Anterior cingulate cortex (tissue), 58 donors: ENCODE measurements at places on chromosomes 1 and 21.

DNA sequence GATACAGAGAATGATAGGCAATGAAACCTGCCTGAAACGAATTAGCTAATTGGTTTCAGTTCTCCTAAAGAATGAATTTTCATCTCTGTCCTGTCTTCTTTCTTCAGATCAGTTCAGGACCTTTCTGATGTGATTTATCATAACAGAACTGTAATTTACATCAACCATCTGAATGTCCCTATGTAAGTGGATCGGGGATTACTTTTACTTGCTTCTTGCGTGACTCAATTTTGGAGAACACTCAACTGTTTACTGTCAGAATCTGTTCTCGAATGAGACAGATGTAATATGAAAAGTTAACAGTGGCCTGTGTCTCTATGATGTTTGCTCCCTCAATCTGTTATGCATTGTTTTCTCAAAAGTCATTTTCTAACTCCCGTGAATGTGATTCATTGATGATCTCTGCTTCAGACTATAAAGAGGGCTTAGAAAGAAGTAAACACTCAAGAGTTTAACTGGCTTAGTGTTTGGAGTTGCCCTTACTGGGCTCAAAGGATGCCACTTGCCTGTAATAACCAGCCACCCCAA lies 111.0 kb downstream of the GABPA start:
- no peak for DNase-seq

DNA sequence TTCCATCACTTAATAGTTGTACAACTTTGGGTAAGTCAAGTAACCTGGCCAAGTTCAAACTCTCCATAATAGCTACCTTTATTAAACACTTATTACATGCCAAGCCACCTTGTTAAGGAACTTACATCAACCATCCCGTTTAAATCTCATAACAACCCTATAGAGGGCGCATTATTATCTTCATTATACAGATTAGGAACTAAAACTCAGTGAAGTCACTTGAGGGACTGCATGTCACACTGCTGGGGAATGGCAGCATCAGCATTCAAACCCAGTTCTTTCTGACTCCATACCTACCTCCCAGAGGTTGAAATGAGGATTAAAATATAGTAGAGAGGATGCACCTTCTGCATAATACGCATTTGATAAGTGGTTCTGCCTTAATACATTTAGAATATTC lies 47.1 kb upstream of the PLA2G2C start:
- no peak for DNase-seq

DNA sequence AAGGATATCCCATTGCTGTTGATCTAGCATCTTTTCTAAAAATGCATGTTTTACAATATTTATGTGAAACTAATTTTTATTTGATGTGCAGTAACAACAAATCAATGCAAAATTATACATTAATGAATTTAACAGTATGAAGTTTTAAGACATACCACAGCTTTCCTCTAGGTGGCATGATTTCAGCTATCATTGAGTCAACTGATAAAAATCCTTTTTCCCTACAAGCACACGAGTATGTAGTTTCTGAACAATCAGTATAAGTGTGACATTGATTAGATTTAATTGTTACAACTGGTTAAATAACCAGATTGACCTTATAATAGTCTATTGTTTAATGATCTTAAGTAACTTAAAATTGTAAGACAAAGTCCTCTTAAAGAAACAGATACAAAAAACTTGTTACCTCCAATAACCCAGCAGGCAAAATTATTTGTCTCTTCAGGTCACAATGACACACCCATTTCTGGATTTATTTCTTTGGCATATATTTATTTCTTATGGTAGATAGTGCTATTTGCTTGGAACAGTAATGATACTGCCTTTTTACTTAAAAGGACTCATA lies 5.8 kb upstream of the TGFB2 start:
- no peak for DNase-seq

- DNase-seq: no peak
These were observed 134.7 kb upstream of the VANGL1 start for GRCh38 chr1:115506924-115507589.

DNA sequence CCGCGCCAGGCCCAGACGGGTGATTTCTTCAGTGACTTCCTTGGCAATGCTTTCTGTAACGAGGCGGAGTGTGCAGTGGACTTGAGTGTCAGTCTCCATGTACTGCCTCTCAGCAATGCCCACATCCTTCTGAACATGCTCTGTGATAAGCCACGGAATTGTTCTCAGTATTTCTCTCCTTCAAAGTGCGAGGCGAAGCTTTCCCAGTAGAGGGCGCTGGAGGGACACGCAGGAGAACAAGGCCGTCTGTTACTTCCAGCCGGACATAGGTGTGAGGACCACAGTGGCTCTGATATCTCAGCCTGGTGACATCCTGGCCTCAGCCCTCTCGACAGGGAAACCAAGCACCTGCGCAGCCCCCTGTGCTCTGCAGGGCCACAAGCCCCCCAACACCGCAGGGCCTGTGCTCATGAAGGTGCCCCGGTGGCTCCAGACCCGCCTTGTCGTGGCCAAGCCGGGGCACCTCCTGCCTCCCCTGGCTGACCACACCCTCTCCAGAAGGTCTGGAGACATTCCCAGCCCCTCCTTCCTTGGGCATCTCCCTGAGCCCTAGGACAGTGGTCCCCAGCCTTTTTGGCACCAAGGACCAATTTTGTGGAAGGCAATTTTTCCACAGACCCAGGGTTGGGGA lies 46.1 kb upstream of the BACE2 start:
- no peak for DNase-seq

DNA sequence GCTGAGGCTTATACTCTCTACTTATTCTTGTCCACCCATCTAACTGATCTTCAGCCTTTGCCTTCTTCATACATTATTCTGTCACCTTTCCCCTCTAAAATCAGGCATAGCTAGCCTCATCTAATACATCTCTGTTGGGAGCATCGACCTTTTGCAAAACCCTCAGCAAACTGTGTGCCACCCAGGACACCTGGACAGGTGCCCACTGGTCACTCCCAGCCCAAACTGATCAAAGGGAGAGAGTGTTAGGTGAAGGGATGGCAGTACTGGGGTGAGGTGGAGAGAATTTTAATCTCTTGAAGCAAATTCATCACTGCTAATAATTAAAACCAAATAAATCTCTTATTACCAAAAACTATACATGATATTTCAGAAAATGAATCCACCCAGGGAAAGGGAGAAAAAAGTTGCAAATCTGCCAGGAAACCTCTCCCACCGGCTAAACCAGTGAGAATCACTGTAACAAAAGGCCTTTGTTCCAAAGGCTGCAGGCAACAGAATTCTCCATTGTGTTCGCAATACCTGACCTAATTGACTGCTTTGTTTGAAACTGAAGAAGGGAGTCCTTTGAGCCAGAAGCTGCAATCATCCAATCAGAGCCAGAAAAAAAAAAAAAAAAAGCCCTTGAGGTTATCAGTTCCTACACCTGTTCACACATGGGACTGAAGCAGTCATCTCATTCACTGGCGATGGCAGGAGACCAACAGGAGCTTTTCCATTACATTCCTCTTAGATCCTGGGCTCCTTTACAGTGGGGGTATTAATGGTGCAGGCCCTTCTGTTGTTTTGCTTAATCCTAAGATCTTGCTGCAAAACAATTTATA lies 172.6 kb downstream of the APP start:
- DNase-seq: no peak

- DNase-seq: no peak
These were observed 38.3 kb downstream of the OLIG1 start for GRCh38 chr21:33108228-33108627.

DNA sequence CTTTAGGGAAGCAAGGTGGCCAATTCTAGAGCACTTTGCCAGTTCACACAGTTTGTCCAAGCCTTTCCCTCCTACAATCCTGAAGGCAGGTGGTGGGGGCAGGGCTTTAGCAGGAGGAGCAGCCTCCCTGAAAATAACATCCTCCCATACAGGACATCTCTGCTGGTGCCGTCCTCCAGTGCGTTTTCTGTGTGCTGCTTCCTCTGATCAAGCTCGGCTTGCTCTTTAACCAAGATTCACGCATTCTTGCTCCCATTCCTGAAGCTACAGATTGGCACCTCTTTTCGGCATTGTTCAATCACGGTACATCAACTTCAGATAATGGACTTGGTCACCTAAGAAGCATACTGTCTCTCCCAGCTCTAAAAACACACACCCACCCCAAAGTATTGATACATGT lies 7.5 kb upstream of the DPT start:
- no peak for DNase-seq

GRCh38 chr1:90045853-90046563 lies 51.1 kb downstream of the ZNF326 start:
- DNase-seq: no peak

DNA sequence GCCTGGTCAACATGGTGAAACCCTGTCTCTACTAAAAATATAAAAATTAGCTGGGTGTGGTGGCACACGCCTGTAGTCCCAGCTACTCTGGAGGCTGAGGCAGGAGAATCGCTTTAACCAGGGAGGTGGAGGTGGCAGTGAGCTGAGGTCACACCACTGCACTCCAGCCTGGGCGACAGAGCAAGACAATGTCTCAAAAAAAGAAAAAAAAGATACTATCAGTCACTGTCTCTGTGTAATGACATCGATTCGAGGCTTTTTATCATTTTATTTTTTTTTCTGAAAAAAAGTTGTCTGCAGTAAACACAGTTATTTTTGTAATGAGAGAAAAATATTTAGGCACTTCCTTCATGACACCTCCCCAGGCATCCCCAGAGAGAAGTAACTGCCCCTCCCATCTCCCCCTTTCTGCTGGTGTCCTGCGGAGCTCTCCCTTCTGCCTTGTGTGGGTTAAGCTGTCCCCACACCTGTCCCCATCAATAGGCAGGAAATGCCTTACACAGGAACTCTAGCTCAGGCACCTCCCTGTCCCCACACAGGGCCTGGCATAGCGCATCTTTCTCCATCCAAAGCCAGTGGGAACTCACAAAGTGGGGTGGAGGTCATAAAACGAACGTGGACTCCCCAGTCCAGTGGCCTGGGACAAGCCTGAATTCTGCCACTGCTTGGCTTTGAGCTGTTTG lies 132.0 kb downstream of the SYF2 start:
- no peak for DNase-seq

DNA sequence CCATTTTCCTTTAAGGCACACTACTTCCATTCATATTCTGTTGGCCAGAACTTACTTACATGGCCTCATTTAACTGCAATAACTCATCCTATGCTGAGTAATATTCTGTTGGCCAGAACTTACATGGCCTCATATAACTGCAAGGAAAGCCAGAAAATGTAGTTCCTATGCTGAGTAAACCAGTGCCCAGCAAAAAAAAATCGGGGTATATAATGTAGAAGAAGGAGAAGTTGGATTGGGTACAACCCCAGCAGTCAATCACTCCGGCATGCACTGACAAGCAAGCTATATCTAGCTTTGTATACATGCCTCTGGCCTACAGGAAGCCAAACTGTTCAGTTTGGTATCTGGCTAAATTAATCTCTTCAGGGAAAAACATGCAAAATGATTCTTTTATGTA lies 39.4 kb upstream of the PPIH start:
- no peak for DNase-seq
